ENCODE measurements at places on chromosomes 16 and 17. TPM values are rescaled to one million over a fixed set of nuclear protein-coding genes. Genes with fewer than 3 reads are reported as not detected.

DNA sequence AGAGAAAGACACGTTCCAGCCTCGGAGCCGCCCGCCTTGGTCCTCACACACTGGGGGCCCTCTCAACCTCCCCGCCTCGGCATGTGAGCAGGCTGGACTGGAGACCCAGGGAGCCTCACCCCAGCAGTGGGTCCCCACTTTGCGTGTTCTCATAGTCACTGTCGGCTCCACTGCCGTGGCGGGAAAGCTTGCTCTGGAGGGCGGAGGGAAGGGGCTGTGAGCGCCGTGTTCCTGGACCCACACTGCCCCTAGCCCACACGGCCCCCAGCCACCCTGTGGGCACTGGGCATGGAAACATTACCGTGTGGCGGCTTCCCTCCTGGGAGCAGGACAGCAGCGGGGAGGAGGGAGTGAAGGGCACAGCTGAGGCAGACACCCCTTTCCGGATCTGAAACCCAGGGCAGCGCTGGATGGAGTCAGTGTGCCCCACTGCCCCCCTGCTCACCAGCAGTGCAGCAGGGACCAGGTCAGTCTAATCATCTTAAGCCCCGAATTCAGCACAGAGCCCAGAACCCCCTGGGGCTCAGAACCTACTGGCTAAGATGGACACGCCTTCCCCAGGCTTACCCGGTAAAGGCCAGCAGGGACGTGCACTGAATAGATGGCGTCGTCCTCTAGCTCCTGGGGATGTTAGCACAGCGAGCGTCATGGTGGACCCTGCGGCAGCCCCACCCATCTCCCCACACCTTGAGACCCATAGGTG lies 7.2 kb downstream of the TP53I13 start:
- H3K36me3 ChIP-seq, result peaks cover 34% of the 10 kb centered on the region
- peaks cover 4% of the 10 kb centered on the region for H3K4me1 ChIP-seq
- H3K4me3 ChIP-seq, result no peak overlapping the region

Gene TBC1D26
- total RNA-seq, result 0.22 TPM

DNA sequence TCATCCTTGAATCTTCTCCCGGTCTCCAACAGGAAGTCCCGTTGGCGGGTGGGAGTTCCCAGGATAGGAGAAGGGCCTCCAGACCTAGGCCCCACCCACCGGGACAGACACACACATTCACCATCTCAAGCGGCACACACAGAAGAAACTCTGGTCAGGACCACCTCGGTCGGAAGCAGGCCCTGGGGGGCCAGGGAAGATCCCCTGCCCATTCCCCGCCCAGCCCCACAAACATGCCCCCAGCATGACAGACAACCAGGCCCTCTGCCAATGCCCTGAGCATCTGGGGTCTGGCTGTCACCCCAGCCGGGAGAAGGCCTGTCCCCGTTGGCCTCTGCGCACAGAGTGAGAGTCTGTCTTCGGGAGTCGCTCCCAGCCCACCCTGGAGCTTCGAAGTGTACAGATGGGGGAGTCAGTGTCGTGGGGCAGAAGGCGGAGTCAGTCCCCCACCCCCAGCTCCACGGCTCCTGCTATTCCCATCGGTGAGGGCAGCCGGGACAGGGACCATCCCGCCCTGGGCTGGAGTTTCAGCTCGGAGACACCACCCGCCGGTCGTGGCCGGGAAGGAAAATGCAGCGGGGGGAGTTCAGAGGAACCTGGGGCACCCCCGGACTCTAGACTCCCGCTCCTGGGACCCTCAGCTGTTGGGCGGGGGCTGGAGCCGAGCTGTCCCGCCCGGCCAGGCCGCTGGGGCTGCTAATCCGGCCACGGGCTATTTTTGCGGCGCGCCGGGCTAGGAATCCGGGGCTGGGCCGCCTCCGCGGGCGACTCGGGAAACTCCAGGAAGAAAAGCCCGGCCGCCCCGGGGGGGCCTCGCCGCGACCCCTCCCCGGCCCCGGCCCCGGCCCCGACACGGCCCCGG lies 660 bp downstream of the RHBDF1 start:
- no peaks in the 10 kb centered on the region for H3K36me3 ChIP-seq
- peaks cover 76% of the 10 kb centered on the region for H3K4me1 ChIP-seq
- peak overlapping the region; percentile 66 for H3K4me3 ChIP-seq
- peak overlapping the region; percentile 83 for H3K27ac ChIP-seq
- H3K27me3 ChIP-seq, result no peaks in the 10 kb centered on the region

Gene KRT15
- total RNA-seq, result not detected

GRCh38 chr16:83185902-83186301 lies 559.1 kb downstream of the CDH13 start:
- DNase-seq, result no peak
- H3K27ac ChIP-seq, result no peak overlapping the region
- no peak overlapping the region for H3K4me3 ChIP-seq

GRCh38 chr17:5226940-5227878 lies 7.5 kb downstream of the SCIMP start:
- no peaks in the 10 kb centered on the region for H3K36me3 ChIP-seq
- H3K4me1 ChIP-seq, result no peaks in the 10 kb centered on the region
- H3K27ac ChIP-seq, result no peak overlapping the region
- no peak for DNase-seq
- no peak overlapping the region for H3K4me3 ChIP-seq
- no peaks in the 10 kb centered on the region for H3K27me3 ChIP-seq

Data from thyroid gland (tissue), 4 donors.